ENCODE measurements at places on chromosomes 7 and 10.

DNA sequence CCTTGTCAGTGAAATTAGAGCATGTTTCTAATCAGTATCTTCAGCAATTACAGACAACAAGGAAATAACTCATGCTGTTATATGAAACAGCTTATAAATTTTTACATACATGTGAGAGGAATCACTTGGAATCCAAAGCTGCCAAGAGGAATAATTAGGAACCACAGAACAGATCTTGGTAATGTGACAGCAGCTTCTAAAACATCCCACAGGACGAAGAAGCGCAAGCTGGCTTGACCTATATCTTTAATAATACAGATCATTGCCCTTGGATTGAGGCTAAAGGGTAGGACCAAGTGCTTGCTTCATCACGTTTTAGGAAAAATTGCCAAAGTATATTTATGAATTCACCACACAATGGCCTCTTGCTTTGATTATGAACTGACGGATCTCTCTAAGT lies 869.8 kb downstream of the LRMDA start:
- no peak for DNase-seq

DNA sequence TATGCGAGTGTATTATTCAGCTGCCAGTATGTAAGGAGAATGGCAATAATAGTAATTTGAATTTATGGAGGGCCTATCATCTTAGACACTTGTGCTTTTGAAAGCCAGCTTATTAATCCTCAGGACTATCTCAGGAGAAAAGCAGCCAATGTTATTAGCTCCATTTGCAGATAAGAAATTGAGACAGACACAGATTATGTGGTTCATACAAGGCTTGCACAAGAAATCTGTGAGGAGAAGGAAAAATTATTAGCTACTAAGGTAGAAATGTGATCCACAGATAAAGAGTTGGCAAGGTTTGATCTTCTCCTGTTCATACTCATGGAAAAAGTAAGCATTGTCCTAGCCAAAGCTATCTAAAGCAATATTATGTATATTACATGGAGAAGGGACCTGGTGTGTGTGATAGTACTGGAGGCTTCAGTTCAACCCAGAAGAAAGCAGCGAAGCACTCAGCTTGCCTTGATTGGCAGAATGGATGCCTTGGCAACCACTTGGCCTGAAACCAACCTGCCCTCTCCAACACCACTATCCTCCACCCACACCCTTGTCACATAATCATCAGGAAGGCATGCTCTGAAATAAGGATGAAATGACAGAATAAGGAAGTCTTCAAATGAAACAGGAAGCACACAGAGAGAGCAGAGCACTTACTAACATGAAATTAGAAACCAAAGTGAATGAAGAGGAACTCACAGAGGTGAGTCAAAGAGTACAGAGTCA lies 18.0 kb downstream of the MACC1 start:
- no peak for DNase-seq

- no peak for DNase-seq
Measured at GRCh38 chr7:39674406-39674805, 51.0 kb downstream of the RALA start.

- no peak for DNase-seq
Measured at GRCh38 chr10:93431361-93431760, 50.8 kb downstream of the MYOF start.

GRCh38 chr10:127948791-127949190 lies 41.9 kb downstream of the PTPRE start:
- no peak for DNase-seq

DNA sequence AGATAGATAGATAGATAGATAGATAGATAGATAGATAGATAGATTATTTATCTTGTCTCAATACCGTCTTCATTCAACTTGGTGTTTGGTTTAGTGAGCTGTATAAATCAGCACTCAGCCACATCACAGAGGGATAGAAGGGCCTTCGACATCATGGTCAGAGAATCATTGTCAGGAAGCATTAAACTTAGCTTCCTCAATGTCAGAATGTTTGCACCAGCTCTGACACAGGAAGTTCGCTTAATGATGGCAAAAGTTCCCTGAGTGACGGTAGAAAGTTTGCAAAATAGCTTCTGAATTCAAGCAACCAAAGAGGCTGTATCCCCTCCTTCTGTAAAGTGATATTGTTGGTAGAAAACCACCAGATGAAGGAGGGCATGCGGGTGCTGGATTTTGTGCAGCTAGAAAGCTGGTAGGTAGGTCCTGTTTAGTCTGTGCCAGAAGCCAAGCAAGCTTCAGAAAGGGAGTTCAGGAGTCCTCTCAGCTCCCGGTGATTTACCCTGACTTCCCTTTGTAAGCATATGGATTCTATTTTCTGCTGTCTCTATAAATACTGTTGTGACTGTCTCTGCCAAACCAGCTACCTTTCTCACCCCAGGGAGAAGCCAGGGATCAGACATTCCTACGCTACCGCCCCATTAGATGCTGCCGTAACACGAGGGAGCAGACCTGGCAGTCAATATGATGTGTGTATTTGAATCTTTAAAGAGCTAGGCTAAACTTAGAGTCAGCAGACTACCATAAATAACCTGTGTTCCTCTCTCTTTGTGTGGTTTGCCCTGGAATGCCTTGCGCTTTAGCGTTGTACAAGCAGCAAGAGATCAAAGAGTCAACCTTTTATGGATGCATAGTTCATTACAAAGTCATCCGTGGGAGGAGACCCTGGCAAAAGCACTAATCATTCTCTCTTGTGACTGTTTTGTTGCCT lies 200.5 kb upstream of the KIAA1217 start:
- no peak for DNase-seq

GRCh38 chr10:84565881-84566582 lies 237.6 kb downstream of the CCSER2 start:
- DNase-seq: no peak

GRCh38 chr10:114017873-114018272 lies 25.8 kb upstream of the ADRB1 start:
- DNase-seq: no peak

DNA sequence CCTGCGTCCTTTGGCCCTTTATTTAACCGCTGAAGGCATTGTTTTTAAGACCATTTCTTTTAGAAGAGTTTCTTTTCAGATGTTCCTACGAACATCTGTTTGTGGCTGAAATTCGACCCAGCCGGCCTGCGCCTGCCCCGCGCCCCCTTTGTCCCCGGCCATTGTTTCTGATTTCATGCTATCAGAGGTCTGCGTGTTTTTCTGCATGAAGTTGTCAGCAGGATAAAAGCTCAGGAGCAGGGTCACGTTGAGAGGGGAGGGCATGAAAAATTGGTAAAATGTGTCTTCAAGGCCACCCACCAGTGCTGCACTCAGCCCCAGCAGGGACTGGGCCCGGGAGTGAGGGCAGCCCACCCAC lies 43.1 kb downstream of the NKX6-2 start:
- DNase-seq: no peak

DNA sequence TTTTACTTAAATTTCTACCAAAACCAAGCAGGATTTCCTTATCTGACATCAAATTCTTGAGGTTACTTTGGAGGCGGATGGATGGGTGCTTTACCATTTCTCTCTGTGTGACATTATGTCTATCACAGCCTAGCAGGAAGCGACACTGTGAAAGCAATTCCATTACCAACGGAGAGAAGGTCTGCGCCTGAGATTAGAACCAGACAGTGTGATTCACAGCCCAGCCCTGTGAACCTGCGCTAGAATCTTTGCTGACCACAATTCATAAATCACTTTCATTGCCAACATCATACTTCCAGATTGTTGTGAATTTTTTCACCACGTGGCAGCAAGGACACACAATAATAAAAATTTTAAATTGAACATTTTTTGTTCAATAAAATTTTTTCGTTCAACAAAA lies 126.5 kb downstream of the CUBN start:
- DNase-seq: peak; percentile 77

- DNase-seq: no peak
Measured at GRCh38 chr7:135911099-135911498, 66.1 kb downstream of the MTPN start.

DNA sequence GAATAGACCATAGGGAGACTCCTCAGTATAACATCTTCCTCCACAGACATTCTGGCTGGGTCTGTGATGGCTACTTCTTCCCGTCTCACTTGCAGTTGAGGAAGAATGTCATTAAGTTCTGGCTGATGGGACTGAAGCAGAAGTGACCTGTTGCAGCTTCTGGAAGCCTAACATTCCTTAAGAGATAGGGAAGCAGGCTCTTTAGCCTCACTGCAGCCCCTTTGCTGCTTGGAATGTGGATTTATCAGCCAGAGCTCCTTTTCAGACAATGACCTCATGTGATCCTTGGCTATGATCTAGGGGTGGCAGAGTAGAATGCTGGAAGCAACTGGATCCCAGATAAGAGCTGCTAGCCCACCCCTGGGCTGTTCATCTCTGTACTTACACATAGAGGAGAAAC lies 142.5 kb downstream of the RNF216 start:
- DNase-seq: no peak

GRCh38 chr10:123655751-123656150 lies 10.4 kb upstream of the GPR26 start:
- DNase-seq: no peak

DNA sequence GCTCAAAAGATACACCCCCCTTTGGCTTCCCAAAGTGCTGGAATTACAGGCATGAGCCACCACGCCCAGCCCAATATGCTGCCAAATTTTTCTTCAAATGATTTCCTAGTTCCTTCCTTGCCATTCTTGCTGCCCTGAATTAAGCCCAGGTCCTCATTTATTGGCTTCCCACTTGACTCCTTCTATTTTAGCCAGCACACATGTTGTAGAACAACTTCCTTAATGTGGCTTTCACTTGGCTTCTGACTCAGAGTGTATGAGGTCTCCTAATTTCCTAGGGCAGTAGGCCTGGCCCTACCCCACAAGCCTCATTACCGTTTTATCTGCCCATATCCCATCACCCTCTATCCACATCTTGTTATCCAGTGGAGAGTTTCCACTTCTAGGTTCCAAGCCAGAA lies 21.8 kb upstream of the HIPK2 start:
- DNase-seq: no peak

DNA sequence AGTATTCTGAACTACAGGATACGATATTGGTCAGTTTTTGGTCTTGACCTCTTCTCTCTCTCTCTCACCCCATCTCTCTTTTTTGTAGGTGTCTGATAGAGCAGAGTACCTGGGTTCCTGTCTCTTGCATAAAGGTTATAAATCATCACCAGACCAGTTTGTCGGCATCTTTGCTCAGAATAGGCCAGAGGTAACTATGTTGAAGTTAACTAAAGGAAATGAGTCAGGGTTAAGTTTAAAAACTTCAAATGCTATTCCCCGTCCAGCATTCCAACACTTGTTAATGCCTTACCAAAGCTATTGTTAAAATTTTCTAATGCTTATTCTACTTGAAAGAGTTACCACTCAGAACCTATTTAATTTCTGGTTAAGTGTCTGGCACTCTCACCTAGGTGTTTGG lies 30.7 kb downstream of the ACSL5 start:
- DNase-seq: no peak

DNA sequence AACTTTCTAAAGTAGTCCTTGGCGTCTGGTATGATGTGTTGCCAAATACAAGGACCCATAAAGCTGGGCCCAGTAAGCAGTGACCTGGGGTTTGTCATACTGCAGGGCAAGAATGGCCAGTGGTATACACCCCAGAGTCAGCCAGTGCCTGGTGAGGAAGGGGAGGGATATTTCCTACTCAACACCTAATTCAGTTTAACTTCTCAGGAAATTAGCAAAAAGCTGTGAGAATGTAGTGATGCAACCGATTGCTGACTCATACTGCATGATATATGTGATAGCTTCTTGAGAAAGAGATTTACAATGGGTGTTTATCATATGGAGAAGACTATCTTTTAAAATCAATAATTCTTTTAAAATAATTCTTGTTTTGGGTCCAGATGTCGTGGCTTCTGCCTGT lies 889.3 kb upstream of the CELF2 start:
- no peak for DNase-seq

DNA sequence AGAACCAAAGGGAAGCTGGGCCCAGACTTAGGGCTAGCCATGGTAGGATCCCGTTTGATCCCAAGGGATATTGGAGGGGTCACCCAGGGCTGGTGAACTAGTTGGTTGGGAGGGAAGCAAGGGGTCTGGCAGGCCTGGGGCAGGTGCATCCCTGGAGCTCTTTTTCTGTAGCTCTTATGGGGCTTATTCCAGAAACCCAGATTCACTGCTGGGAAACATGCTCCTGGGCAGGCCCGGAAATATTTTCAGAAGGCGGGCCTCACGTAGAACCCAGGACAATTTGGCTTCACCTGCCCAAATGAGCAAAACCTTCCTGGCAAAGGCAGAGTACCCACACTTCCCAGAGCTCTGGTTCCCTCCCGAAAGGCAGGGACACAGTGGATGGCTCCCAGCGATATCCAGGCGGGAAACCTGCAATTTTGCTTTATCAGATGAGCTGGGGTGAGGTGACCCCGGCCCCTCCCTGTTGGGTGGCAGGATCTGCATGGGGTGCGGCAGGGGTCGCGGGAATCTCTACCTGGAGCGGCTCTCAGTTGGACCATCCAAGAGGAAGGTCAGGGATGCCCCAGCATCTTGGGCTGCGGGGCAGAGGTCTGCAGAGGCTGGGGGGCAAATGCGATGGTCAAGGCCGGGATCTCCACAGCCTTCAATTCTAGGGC lies 533.9 kb downstream of the TCERG1L start:
- DNase-seq: no peak

- DNase-seq: no peak
Measured at GRCh38 chr10:25101461-25102146, 73.2 kb upstream of the GPR158 start.

DNA sequence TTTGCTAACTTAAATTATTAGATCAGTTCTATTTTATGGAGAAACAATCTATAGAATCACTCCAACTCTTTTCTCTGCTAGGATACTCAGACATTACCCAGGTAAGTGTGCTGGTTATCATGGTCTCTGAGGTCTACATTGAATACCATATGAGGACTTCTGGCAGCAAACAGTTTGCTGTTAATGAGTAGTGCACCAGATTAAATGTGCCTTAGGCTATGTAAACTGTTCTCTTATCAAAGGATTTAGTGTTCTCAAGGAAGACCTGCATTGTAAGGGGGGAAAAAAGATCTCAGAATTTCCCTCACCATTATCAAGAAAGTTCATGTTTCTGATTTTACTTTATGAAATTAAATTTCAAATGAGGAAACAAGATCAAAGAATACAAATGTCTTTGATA lies 107.5 kb downstream of the ITGB8 start:
- DNase-seq: no peak

- no peak for DNase-seq
Measured at GRCh38 chr10:73997461-73997786, 492 bp upstream of the VCL start.

DNA sequence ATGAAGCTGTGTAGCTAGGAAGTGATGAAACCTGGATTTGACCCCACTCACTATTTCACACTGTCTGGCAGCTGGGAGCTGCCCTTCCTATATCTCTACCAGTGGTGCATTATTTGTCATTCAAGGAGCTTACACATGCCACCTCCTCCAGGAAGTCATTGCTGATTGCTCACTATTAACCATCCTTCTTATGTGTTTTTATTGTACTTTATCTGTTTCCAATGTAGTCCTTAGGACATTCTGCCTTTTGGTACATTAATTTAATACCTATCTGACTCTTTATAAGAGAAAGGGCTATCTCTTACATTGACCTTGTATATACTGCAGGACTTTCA lies 31.0 kb downstream of the HHEX start:
- DNase-seq: no peak

GRCh38 chr7:127683776-127684681 lies 32.0 kb downstream of the SND1 start:
- DNase-seq: no peak

- peak; percentile 25 for DNase-seq
Measured at GRCh38 chr7:139915864-139916716, 87.0 kb downstream of the TBXAS1 start.

GRCh38 chr7:74449809-74450397 lies 3.8 kb upstream of the GTF2IRD1 start:
- DNase-seq: peak; percentile 71

Data from CD4-positive, alpha-beta T cell (primary cell).